ENCODE measurements at places on chromosomes 16 and 17. TPM values are rescaled to one million over a fixed set of nuclear protein-coding genes. Genes with fewer than 3 reads are reported as not detected.

DNA sequence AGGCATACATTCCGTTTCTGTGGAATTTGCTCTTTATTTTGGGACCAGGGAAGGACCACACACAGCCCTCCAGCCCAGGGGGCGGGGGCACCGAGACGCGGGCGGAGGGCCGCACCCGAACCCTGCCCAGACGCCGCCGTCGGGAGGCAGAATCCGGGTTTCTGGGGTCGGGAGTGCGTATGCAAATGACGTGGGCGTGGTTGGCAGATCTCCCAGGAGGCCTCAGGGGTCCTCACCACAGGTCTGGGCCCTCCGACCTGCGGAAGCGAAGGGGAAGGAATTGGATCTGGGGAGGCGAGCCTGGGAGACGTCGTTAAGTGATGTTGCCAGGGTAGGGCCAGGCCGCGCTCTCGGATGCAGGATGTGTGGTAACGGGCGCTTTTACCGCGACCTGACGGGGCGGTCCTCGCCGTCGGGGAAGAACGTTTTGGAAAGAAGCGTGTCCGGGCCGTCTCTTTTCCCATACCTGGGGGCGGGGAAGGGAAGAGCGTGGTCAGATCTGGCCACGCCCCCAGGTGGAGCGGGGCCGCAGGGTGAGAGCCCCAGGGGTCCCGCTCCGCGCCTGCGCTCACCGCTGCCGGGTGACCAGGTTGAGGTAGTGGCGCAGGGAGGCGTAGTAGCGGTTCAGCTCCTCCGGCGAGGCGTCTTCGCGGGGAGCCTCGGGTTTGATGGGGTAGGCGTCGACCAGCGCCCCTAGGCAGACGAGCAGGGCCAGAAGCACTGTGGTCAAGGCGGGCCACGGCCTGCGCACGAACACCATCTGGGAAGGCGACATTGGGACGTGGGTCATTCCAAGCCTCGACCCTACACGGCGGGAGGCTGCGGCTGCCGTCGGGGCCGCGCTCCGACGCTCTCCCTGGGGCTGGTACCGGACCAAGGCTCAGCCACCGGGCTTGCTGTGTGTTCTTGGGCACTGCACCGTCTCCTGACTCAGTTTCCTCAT, 745 bp downstream of the PYY start:
- peak; percentile 21 for DNase-seq

GRCh38 chr16:50338371-50339231, 30.2 kb downstream of the BRD7 start:
- peak; percentile 58 for DNase-seq

- DNase-seq: no peak
Measured at GRCh38 chr17:29094101-29094708, 51.3 kb downstream of the PIPOX start.

Gene MYO15A
- total RNA-seq: 0.40 TPM

GRCh38 chr16:12728469-12728868, 75.2 kb downstream of the CPPED1 start:
- DNase-seq: no peak

Gene HOXB8
- total RNA-seq: not detected

Gene ABCC12
- not detected for total RNA-seq

DNA sequence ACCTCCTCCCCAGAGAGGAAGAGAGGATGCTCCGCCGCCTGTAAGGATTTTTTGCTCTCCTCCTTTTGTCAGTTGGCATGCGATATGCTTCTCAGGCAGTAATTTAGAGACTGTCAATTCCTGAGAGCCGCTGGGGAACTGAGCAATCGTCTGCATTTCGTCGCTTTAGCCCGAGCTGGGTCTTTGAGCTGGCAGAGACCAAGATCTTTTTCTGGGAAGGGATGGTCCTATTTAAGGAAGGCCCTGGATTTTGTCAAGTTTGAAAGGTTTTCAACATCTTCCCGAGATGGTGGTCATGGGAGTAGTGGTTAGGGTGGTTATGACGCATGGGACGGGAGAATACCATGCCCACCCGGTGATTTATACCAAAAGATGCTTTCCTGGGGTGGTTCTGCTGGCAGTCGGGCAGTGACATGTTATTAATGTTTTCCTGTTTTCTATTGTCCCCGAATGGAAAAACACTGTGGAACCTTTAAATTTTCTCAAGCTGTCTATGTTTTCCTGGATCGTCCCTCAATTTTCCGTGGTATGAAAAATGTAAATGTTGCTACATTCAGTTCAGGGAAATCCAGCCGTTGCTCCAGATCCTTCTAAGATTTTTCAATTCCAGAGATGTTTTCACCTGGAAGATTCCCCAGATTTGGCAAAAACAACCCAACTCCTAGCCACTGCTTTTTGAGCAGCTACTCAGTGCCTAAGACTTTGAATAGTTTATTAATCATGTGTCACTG, 586.4 kb downstream of the MAF start:
- no peak for DNase-seq
